Amygdala (tissue), 56 donors: ENCODE measurements at places on chromosomes 5 and 9.

DNA sequence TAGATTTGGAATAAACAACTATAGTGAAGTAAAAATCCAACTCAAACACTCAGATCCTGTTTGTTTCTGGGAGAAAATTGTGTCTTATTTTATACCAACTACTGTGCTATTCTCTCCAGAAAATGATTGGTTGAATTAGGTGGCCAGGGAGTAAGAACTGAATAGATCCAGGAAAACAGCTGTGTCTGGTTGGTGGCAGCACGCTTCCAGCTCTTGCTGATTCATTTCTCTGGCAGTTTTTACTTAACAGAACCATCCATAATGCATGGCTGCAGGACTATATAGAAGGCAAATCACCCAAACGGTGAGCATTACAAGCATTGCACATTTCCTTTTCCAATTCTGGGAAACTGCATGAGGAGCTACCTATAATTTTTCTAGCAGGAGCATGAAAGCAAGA is 29.5 kb downstream of the DMAC1 start:
- DNase-seq, result no peak

DNA sequence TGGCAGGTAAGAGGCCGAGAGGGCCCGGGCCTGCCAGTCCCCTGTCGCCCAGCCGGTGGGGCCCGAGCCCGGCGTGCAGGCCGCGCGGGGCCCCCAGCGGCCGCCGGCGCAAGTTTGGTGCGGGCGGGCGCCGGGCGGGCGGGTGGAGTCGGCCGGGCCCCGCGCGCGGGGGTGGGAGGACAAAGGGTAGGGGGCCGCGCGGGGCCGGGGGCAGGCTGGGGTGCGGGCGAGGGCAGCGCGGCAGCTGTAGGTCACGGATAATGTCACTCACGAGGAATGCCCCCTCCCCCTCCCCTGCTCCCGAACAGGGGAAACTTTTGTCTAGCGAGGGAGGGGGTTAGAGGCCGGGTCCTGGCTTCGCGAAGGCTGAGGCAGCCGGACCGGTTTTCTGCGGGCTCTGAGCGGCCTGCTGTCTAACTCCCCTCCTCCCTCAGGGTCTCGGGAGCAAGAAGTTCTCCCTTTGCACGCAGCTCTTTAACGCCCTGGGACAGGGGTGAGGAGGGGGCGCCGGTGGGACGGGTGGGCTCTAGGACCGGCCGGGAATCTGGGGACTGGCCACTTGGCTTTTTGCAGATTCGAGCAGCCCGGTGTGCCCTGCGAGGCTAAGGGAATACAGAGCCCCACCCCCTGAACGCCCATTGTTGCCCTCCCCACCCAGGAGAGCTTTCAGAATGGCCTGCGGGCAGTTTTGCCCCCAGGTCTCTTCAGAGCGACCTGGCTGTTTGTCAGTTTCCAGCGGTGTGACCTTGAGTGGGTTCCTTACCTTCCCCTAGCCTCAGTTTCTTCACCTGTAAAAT is 21.3 kb upstream of the NDST1 start:
- no peak for DNase-seq

GRCh38 chr9:91065231-91066041 is 263.8 kb downstream of the SYK start:
- no peak for DNase-seq

DNA sequence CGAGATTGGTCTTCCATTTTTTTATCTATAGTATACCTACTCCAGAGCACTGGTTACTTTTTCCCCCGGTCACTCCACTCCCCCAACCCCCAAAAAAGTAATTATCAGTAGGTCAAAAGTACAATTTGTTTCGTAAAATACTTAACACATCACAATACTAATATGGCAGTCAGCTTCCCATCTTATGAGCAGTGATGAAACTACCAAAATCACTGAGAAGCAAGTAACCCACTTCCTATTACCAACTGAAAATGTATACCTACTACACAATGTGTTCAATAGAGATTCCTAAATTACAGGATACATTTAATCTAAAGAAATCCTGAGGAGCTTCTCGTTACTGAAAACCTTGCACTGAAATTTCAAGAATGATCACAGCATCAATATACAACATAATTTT is 1.9 kb downstream of the CERT1 start:
- no peak for DNase-seq

DNA sequence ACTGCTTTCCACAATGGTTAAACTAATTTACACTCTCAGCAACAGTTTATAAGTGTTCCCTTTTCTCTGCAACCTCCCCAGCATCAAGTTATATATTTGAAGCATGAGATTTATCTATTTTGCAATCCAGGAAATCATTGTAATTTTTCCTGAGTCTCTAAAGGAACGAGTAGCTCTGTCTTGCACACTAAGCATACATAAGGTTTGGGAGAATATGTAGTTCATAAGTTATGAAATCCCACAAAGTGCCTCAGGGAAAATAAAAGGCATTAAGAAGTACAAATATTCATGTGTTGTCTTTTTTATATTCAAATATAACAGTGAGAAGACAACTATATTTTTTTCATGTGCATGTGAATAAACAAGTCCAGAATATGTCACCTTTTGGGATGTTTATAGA is 377.1 kb upstream of the RORB start:
- no peak for DNase-seq
